ENCODE measurements at places on chromosomes 6 and 20.
A peak's percentile ranks its signal among the peaks of the same experiment; 100 is the strongest.

DNA sequence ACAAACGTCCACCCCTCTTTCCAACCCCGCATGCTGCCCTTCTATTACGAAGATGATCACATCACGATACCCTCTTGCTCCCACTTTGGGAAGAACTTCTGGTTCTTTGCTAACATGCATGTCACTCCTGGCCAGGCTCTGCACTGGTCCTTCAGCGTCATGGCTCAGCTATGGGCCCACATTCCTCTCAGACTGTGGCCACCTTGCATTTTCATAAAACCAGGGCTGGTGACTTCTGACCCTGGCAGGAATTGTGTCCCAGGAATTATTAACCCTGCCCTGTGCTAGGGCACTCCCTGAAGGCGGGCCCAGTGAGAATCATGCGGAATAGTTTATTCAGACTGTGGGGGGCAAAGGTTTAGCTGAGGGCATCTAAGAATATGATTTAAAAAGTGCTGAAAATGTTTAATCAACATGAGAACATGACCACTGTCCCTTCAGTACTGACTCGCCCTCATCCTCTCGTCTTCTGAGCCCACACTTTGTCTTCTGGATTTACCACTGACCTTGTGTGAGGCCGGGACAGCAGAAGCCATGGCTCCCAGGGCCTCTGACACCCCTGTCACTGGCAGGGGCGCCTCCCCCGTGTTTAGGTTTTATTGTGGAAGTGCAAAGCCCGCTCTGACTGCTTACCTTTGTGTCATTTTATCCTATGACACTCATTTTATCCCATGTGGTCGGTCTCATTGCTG, 38.1 kb upstream of the THBS2 start:
- no peak for DNase-seq

GRCh38 chr6:31405996-31406395, 2.6 kb downstream of the MICA start:
- DNase-seq = no peak

- DNase-seq = peak; percentile 65
Measured at GRCh38 chr20:48329676-48330664, 497.8 kb downstream of the PREX1 start.

GRCh38 chr6:157172231-157172701, 151.1 kb downstream of the TMEM242 start:
- no peak for DNase-seq

DNA sequence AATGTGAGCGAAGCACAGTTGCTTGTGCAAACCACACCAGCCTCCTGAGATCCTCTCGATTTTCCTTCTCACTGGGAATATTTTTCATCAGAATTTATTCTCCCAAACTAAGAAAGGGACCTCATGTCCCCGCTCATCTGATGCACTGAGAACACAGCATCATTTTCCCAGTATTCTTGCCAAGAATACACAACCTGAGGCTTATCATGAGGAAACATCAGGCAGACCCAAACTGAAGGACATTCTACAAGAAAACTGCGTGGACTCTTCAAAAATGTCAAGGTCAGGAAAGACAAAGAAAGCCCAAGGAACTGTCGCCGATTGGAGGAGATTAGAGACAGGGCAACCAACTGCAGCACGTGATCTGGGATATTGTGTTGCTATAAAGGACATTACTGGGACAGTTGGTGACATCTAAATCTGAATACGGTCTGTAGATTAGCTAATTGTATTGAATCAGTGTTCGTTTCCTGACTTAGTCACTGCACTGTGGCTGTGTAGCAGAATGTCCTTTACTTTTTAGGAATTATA, 72.3 kb downstream of the SNX5 start:
- peak; percentile 17 for DNase-seq

- DNase-seq = no peak
Measured at GRCh38 chr6:35356391-35356790, 14.0 kb downstream of the PPARD start.

DNA sequence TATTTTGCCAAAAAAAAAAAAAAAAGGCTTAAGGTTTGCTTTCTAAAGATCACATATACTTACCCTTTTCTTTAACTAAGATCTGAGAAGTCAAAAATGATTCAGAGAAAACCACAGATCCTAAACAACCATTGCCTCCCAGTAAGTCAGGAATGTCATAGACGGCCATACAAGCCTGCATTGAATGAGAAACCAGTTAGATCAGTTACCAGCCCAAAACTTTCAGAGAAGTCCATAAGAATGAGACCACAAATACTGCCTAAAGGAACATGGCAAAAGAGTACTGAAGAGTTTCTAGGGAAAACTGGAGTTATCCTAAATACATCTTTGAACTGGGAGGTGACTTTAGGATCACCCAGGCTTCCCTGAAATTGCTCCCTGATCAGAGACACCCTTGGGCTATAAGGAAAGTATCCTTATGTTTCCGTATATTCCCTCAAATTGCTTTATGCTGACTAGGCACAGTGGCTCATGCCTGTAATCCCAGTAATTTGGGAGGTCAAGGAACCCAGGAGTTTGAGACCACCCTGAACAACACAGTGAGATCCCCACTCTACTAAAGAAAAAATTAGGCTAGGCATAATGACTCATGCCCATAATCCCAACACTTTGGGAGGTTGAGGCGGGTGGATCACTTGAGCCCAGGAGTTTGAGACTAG, 79.4 kb upstream of the SLC4A11 start:
- no peak for DNase-seq

- no peak for DNase-seq
Measured at GRCh38 chr6:14844411-14844810, 401.5 kb upstream of the JARID2 start.

GRCh38 chr20:6914986-6915385, 147.5 kb downstream of the BMP2 start:
- no peak for DNase-seq

DNA sequence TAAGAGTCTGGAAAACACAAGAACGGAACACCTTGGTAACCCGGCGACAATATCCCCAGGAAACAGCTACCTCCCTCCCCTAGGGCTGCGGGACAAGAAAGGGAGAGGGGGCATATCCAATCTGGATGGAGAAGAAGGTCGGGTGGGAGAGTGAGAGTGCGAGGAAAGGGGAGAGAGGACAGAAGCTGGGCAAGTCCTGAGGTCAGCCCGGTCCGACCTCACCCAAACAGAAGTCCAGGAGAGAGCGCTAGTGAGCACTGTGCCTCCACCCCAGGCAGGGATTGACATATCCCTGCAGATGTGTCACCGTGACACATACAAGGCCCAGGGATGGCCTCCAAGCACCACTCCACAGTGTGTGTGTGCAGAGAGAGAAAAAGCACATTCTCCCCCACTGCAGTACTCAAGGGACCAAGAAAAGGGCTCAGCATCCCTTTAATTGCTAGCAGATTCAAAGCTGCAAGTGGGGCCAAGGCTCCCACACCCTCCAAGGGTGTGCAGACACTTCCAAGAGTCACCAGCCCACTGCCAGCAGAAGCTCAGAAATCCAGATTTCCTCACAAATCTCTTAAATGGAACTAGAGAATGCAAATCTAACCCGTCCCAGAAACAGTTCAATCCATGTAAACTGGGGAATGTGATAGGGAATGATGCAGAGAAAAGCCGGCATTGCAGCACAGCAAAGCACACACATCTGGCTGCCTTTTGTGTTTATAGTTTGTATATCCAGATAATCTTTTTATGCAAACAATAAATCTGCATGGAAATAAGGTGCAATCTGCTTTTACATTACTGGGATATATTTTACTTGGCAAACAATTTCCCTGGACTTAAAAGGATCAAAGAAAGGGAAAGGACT, 3.1 kb downstream of the PXDC1 start:
- peak; percentile 8 for DNase-seq

DNA sequence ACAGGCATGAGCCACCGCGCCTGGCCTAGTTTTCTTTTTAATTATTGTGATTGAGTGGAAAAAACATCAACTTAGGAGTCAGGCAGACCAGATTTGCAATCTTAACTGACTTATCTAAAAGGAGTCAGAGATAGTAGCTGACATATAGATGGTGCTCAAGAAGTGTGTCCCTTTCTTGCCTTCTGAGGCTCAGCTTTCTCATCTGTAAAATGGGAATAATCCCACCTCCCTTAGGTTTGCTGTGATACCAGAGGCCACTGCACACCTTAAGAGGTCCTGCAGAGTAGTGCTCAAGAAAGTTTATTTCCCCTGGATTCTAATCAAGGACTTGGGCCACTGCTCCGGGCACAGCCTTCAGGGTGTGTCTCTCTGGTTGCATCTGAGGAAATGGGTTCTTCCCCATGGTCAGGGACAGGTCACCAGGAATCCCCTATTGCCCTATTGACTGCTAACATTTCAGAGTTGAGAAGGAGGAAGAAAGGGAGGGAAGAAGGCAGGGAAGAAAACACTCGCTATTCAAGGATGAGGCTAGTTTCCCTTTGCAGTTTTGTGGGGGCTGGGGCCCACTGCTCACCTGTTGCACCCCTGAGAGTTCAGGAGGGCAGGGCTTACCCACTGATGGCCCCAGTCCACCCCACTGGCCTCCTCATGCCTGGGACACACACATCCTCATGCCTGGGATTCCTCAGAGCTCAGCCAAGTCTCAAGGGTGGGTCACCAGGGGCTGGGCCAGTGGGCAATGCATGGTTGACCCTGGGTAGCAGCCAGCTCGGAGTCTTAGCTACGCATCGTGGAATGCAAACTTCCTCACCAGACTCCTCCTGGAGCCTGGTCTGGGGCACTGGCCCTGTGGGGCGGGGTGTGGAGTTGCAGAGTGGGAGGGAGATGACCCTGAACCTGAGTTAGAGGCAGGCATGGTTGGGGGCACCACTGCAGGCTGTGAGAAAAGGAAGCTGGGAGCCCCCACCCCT, 21.2 kb downstream of the C6orf132 start:
- DNase-seq = no peak

- peak; percentile 60 for DNase-seq
Measured at GRCh38 chr6:33812669-33813068, 8.9 kb upstream of the MLN start.
